ENCODE measurements at places on chromosomes 3 and 15. TPM values are rescaled to one million over a fixed set of nuclear protein-coding genes. Genes with fewer than 3 reads are reported as not detected.

RASGRF1 gene
- not detected for total RNA-seq

SEMA3F gene
- total RNA-seq = 87.8 TPM

LINGO1 gene
- total RNA-seq = not detected

SKOR1 gene
- not detected for total RNA-seq

CCR9 gene
- total RNA-seq = not detected

TMEM212 gene
- not detected for total RNA-seq
